ENCODE measurements at places on chromosomes 1 and 21.

GRCh38 chr1:9239622-9240401, 5.2 kb downstream of the H6PD start:
- no peak for DNase-seq

GRCh38 chr1:198677871-198678270, 39.0 kb downstream of the PTPRC start:
- DNase-seq, result no peak

- DNase-seq, result no peak
Observed at GRCh38 chr1:174657893-174658292, 210.1 kb downstream of the GPR52 start.

GRCh38 chr1:30087465-30087864, 635.9 kb downstream of the MATN1 start:
- no peak for DNase-seq

- DNase-seq, result no peak
Observed at GRCh38 chr1:223492044-223492443, 98.8 kb downstream of the CCDC185 start.

Measured in NCI-H2081 treated with DMSO at 0.1 percent for 48 hours (cell line).